NCI-H1092 treated with DMSO at 0.1 percent for 48 hours (cell line): ENCODE measurements at places on chromosomes 6 and 20.

DNA sequence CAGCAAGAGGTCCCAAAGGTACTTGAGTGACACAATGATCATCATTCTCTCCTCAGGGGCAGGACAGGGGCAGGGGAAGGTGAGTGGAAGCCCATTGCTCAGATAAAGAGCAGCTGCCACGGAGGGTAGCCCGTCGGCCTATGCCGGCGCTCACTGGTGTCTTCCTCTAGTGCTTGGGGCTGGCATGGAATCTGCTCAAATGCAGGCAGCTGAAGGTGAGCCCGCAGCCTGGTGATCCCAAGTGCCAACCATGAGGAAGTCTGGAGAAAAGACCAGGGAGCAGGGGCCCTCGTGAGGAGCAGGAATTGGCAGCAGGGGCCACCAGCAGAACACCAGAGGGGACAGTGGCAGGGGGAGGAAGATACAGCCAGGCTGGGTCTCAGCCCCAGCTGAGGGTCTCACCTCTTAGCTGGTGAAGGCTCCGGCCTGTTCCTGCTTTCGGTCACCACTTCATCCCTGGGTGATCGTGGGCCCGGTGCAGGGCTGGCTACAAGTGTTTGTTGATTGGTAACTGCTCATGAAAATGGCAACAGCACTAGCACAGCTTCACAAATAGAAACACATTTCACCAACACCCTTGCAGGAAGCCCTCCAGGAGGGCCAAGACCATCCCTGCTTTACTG lies 24.7 kb downstream of the RBCK1 start:
- DNase-seq, result no peak

GRCh38 chr6:37804586-37804985 lies 14.9 kb upstream of the ZFAND3 start:
- DNase-seq, result no peak

- no peak for DNase-seq
These were observed at the start of gene TAAR6 for GRCh38 chr6:132570221-132570777. Gene TAAR6 (plus strand): TSS chr6:132570322. CDS start chr6:132570322, 0 bp downstream.

- no peak for DNase-seq
These were observed 77.8 kb downstream of the CD164 start for GRCh38 chr6:109304284-109305015.

DNA sequence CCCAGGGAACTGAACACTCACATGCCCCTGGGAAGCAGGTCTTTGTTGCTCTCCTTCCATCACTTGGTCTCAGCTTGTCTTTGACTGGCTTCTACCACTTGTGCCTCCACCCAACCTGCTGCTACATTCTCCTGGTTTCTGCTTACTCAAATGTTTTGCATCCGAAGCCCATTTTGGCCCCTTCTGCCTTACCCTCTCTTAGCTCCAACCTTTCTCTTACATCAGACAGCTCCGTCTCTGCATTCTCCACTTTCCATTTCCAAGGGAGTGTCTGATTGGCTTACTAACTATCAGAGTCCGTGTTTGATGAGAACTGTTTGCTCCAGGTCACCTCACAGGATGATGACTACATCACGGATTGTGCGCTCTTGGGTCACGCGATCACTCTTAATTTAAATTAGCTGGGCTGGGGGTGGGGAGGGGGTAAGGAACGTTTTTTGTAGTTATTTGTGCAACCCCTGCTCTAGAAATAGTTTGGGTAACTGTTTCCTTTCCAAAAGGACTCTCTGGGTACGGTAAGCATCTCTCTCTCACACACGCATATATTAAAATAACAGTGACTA lies 844 bp upstream of the ABRACL start:
- DNase-seq, result peak; percentile 41

DNA sequence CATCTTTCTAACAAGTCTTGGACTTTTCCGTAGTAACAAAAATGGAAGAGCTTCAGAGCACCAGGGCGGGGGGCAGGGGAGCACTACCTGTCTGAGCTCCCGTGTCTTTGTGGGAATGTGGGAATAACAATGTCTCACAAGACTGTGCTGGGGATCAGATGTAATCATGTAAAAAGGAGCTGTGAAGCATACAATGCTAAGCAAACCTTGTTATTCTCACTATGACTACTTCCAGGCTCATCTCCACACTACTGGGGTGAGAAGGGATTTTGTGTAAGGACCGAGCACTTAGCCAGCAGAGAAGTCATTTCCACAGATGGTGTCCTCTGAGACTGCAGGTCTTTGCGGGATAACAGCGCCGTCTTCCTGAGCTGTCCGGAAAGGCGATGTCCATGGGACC lies 27.1 kb downstream of the PRR18 start:
- DNase-seq, result no peak

DNA sequence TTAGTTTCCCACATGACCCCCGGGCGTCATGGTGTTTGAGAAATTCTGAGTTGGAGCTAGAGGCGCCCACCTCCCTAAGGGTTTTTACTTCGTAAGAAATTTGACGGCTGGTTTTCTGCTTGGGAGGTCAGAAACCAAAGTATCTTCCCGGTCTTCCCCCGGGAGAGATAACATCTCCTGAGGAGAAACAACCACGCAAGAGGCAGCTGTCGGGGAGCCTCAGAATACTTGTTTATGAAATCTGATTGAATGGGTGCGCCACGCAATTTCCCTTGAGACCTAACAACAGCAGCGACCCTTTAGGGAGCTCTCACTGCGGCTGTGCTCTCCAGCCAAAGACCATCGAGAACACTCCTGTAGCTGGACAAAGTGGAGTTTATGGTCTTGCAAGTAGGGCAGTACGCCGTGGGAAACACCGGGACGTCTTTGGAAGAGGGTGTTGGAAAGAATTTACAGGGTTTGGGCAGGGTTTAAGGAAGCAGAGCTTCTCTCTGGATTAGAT lies 608 bp upstream of the EIF2S2 start:
- DNase-seq, result peak; percentile 79

DNA sequence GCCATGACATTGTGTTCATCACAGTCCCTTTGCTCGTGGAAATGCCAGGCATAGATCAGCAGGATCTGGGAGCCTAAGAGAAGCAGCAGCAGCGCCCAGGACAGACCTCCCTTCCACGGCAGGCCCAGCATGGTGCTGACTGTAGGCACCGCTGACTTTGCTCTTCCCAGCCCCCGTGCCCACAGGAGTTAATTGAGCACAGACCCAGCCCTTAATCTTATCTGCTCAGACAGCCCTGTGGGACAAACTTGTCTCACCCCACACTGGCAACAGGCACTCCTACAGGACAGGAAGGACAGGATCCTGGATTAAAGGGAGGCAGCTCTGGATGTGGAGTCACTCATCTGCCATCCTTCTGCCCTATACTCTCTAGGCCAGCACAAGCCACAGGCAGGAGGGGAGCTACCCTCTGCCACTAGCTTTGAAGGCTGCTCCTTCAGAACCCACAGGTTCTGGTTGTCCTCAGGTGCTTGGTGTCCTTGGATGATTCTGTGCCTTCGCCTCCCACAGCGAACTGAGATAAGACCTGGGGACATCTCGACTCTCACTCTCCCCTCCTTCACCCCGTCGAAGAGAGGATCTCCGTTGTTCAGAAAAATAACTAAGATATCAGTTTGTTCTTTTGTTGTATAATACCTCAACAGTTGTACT lies at the start of gene CST9L:
TSS of gene CST9L (minus strand) at position 165 of the 651 bp plus-strand sequence. CDS start at position 131, 34 bp downstream.
- DNase-seq, result no peak

GRCh38 chr6:119446609-119447008 lies 97.0 kb upstream of the MAN1A1 start:
- DNase-seq, result no peak

GRCh38 chr20:7571521-7572055 lies 368.7 kb downstream of the HAO1 start:
- no peak for DNase-seq

GRCh38 chr6:36443471-36444428 lies 950 bp downstream of the KCTD20 start:
- DNase-seq, result no peak

- peak; percentile 47 for DNase-seq
These were observed 48.1 kb upstream of the SLC17A4 start for GRCh38 chr6:25706314-25707014.

DNA sequence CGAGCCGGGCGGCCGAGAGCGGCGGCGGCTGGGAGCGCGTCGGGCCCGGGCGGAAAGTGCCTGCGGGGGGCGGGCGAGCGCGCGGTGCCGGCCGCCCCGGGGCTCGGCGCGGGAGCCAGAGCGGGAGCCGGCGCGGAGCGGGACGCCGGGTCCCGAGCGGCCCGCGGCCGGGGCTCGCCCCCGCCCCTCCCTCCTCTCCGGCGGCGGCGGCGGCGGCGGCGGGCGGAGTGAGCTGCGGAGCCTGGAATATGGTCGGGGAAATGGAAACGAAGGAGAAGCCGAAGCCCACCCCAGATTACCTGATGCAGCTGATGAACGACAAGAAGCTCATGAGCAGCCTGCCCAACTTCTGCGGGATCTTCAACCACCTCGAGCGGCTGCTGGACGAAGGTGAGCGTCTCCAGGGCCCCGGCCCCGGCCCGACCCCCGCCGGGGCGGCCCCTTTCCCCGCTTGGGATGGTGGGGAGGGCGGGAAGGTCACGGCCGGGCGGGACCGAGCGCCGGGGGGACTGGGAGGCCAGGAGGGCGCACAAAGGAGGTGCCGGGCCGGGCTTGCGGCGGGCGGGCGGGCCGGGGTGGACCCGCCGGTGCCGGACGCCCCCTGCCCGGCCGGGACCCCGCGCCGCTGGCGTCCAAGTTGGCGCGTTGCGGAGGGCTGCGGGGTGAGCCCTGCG lies 565 bp downstream of the QKI start:
- DNase-seq, result peak; percentile 63

- DNase-seq, result no peak
These were observed 423.6 kb downstream of the BCKDHB start for GRCh38 chr6:80530103-80530502.

GRCh38 chr6:142482249-142482648 lies 180.4 kb downstream of the ADGRG6 start:
- no peak for DNase-seq

- peak; percentile 22 for DNase-seq
These were observed 38.9 kb downstream of the SMAP1 start for GRCh38 chr6:70706491-70707123.

DNA sequence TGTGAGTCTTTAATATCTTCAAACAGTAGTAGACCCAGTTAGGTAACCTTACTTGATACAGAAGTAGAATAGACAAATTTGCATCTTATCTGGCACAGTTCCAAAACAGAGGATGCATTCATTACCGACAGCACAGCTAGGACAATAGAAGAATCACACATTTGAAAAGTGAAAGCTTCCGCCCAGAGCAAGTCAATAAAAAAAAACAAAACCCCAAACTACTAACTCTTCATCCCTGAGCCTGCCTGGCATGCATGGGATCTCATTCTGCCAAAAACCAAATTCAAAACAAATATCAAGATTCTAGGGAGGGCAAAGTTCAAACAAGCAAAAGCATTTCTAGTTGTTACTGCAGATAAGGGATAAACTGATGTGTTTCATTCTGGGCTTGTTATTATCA lies 235.4 kb downstream of the BTBD9 start:
- DNase-seq, result no peak

DNA sequence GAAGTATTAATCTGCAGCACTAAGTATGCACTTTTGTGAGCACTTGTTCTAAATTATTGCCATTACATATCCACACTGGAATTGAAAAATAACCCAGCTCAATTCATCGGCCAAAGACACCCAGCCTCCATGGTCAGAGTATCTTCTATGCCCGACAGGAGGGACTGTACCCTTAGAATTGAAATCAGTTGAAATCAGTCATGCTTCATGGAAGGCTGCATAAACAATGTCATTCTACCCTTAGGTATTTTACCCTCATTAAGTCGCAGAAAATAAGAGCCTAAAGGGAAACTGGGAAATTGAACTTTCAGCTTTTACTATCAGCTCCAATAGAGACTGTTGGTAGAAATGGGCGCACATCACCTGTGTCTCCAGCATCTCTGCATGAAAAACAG lies 2.9 kb upstream of the RAMACL start:
- no peak for DNase-seq

- peak; percentile 63 for DNase-seq
These were observed 103.5 kb downstream of the LAMP5 start for GRCh38 chr20:9617940-9618339.

GRCh38 chr6:45436544-45437438 lies 59.1 kb upstream of the SUPT3H start:
- DNase-seq, result no peak

DNA sequence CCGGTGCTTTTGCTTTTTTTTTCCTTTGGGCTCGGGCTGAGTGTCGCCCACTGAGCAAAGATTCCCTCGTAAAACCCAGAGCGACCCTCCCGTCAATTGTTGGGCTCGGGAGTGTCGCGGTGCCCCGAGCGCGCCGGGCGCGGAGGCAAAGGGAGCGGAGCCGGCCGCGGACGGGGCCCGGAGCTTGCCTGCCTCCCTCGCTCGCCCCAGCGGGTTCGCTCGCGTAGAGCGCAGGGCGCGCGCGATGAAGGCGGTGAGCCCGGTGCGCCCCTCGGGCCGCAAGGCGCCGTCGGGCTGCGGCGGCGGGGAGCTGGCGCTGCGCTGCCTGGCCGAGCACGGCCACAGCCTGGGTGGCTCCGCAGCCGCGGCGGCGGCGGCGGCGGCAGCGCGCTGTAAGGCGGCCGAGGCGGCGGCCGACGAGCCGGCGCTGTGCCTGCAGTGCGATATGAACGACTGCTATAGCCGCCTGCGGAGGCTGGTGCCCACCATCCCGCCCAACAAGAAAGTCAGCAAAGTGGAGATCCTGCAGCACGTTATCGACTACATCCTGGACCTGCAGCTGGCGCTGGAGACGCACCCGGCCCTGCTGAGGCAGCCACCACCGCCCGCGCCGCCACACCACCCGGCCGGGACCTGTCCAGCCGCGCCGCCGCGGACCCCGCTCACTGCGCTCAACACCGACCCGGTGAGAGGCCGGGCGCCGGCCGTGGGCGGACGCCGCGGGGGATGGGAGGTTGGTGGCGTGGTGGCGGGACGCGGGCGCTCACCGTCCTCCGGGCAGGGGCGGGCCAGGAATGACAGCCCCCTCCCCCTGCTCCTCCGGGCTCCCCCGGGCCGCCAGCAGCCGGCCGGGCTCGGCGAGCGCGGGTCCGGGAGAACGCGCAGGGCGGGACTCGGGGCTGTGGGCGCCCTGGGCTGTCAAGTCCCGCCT lies 606 bp downstream of the ID4 start:
- no peak for DNase-seq

- DNase-seq, result no peak
These were observed 134.9 kb downstream of the ISM1 start for GRCh38 chr20:13355941-13356486.

DNA sequence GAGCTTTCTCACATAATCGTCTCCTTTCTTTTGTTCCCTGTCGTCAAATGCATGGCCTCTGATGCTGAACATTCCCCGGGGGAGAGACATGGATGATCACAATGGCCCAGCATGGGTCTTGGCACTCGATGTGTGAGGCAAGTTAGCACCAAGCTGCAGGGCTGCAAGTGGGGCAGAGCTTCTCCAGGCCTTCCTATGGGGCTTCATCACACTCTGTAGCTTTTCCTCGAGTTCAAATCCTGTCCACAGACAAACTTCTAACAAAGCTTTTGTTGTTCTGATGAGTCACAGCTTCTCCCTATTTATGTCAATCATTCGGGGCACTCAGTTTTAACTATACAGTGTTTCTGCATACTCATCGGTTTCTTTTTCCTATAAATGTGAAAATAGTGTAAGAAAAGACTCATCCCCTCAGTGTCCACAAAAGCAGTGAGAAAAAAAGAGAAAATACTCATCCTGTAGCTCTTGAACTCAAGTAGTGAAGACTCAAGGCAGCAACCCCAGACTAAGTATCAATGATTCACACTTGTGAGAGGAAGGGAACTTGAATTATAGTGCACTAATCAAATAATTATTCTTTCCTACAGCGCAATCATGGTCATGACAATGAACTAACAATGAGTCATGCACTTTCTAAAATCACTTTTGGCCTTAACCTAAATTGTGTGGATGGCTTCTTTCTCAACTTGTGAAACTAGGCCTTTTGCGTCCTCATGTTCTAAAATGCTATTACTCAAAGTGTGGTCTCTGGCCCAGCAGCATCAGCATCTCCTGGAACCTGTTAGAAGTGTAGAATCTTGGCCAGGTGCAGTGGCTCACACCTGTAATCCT lies 68.4 kb upstream of the NOX3 start:
- no peak for DNase-seq

GRCh38 chr6:155980768-155981079 lies 525.1 kb upstream of the NOX3 start:
- DNase-seq, result no peak
